AG08395 (cell line): ENCODE measurements at places on chromosomes 5 and 9.

DNA sequence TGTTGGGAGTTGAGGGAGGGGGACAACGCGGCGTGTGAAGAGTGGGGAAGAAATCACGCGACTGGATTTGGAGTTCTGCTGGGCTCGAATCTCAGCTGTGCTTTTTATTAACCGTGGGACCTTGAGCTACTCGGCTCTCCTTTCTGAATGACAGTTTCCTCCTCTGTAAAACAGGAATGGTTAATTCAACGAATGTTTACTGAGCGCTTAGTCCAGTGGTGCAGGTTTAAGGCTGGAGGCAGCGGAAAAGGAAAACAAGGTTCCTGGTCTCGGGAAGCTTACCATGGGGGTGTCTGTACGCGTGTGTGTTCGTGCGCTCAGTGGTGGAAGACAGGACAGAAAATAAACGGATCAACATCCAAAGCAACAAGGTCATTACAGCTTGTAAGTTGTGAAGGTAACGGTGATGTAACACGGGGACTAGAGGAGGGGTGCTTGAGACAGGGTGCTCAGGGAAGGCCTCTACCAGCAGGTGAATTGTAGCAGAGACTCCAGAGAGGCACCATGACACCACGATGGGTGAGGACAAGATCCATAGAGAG, 277 bp downstream of the EIF4E1B start:
- DNase-seq, result no peak

DNA sequence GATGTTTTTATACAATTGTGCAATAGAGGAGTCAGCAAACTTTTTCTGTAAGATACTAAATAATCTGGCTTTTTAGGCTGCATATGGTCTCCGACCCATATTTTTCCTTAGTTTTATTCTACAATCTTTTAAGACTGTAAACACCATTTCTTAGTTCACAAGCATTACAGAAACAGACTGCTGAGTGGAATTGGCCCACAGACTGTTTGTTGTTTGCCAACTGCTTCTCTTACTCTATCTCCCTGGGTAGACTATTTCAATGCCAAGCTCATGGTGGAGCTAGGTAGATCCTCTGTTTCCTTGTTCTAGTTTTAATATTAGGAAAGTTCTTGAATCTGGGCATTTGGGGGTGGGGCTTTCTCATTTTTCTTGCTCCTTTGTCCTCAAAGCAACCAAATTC, 857.6 kb downstream of the TLE1 start:
- DNase-seq, result no peak

DNA sequence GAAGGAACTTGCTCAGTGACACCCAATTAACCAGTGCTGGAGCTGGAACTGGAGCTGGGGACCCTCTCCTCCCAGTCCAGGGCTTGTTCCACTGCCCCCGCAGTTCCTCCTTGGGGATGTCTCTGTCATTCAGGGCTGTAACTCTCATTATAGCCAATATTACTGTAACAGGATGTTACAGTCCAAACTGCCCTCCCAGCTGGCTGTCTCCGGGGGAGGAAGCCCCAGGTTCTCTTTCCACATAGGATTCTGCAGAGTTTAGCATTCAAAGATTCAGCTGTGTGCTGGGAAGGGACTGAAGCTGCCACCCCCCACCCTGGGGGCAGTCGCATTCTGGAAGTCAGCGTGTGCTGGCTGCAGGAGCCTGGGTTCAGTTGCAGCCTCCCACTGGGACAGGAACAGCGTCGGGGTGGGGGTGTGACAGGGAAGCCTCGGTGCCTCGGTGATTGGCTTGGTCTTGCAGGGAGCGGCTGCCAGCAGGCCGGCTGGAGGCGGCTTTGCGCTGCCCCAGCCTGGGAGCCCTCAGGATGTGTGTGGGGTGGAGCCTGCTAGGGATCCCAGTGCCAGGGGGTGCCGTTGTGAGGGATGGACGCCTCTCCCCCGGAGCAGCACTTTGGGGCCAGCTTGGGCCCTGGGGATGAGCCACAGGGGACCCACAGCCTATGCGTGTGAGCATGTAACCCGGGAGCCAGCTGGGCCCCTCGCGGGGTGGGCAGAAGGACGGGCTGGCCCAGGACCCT, 101.1 kb downstream of the RGS3 start:
- DNase-seq, result peak; percentile 94

DNA sequence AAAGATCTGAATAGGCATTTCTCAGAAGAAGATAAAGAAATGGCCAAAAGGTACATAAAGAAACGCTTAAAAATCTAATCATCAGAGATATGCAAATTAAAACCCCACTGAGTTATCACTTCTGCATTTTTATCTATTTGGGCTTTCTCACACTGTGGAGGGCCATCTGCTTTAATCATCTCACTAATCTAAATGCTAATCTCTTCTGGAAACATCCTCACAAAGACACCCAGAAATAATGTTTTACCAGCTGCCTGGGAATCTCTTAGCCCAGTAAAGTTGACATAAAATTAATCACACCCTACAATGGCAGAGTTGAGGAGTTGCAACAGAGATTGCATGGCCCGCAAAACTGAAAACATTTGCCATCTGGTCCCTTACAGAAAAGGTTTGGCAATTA, 407.9 kb upstream of the CYLC2 start:
- no peak for DNase-seq
